Cerebellar nuclear complex (tissue), 1 donor: ENCODE measurements at places on chromosomes 12 and 14.
A peak's percentile ranks its signal among the peaks of the same experiment; 100 is the strongest.

- DNase-seq = no peak
Observed at GRCh38 chr12:50986966-50987737, 34.8 kb downstream of the HIGD1C start.

DNA sequence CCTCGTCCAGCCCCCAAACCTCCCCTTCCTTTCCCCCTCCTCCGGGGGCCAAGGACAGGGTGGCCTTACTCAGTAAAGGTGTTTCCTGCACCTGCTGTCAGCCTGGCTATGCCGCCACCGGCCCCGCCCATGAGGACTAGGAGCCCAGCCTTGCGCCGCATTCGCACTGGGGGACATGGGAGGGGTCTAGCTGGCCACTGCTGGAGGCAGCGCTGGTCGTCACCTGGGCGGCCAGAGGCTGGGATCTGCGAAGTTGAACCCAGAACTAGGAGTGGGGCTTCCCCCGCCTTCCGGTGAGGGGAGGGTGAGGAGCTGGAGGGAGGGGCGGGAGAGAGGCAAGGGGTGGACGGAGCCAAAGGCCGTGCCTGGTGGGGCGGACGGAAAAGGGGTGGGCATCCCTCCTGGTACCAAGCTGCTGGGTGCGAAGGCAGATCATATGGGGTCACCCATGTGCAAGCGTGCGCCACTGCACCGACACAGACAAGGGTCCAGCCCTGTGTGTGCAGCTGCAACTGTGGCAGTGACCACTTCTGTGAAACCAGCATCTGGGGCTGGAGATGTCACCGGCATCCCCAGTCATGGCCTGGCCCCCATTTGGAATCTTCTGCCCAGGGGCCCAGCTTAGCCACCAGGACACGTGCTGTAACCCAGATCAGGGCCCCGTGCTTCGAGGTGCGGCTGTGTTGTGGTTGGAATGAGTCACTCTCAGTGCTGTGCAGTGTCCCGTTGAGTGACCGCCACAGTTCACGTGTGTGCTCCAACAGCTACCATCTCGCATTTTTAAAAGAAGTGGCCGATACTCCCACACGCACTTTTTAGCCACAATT lies 8.5 kb downstream of the AMN start:
- no peak for DNase-seq

- DNase-seq = no peak
Observed at GRCh38 chr12:56596815-56597214, 33.3 kb downstream of the BAZ2A start.

DNA sequence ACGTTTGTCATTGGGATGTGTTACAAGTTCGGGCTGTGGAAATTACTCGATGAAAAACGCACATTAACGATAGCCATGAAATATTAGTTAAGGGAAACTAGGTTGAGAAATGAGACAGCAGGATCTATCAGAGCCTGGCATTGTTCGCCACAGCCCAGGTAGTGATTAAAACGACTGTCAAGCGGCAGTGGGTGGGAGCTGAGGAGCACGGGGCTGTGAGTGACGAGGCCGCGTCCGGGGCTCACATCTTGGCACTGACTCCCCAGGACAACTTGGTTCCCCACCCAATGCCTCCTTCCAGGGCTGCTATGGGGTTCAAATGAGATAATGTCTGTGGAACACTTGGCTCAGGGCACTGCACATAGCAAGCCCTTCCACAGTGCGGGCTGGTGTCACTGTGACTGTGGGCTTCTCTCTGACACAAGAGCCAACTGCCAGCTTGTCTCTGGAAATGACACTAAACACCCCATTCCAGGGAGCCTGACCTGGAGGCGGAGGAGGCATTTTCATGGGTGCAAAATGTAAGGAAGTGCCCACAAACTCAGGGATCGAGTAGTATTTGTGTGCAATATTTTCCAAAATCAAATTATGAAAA lies 19.3 kb downstream of the MMAB start:
- no peak for DNase-seq

- DNase-seq = no peak
Observed at GRCh38 chr12:24742378-24742777, 206.5 kb downstream of the BCAT1 start.

DNA sequence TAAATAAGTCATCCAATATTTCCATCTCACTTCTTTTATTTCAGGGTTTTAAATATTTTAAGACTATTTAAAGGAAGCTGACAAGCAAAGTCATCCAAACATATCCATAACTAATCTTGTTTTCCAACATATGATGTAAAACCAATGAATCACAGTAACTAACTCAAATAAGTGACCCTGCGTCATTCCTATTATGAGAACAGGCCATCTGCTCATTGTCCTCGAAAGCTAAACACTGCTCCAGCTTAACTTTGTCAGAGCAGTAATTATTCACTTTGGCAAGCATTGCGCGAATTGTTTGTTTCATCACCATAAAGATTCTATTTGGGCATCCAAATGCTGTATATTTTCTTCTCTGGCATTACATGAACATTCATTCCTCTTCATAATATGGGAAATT lies 99.1 kb downstream of the CAPZA3 start:
- no peak for DNase-seq

GRCh38 chr12:46521145-46521544 lies 148.6 kb upstream of the SLC38A2 start:
- DNase-seq = no peak

GRCh38 chr12:121064116-121064515 lies 25.1 kb upstream of the OASL start:
- DNase-seq = no peak

GRCh38 chr14:54446161-54446693 lies 5.1 kb upstream of the CNIH1 start:
- DNase-seq = no peak

GRCh38 chr12:105445649-105446048 lies 115.2 kb downstream of the C12orf75 start:
- DNase-seq = no peak

- no peak for DNase-seq
Observed at GRCh38 chr14:101359221-101360053, 201.9 kb upstream of the DIO3 start.

DNA sequence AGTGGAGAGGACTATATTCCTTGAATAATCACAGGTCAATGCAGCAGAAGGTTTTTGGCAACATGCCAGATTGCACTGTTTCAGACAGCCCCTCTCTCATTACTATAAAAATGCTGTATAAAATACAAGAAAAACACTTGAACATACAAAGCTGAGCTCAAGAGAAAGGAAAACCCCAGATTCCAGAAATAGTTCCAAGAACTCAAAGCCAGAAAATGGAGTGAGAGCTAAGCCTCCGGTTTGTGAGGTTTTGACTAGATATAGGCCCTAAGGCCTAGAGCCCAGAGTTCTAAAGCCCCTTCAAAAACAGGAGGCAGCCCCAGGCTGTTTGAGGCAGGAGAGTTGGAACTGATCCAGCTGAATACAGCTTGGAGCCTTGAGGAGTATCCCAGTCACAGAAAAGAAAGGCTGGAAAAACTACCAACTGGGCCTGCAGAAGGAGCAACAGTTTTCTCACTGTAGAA lies 29.4 kb upstream of the ACTN1 start:
- DNase-seq = no peak

GRCh38 chr14:103692871-103693270 lies 22.4 kb downstream of the XRCC3 start:
- no peak for DNase-seq

DNA sequence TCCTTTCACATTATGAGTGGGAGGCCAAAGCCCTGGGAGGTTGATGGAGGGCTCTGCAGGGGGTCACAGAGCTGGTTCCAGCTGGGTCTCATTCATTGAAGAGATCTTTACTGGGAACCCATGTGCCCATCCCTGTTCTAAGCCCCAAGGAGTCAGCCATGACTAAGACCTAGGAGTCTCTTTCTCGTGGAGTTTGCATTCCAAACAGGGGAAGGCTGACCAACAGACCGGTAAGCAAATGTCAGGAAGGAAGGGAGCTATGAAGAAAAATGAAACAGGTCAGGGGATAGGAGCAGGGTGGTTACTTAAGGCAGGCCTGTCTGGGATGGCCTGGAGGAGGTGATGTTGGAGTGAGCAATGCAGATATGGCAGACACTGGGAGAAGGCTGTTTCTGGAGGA lies 31.5 kb downstream of the SYNDIG1L start:
- no peak for DNase-seq

- peak; percentile 18 for DNase-seq
Observed at GRCh38 chr12:123971770-123972456, 718 bp downstream of the CCDC92 start.

DNA sequence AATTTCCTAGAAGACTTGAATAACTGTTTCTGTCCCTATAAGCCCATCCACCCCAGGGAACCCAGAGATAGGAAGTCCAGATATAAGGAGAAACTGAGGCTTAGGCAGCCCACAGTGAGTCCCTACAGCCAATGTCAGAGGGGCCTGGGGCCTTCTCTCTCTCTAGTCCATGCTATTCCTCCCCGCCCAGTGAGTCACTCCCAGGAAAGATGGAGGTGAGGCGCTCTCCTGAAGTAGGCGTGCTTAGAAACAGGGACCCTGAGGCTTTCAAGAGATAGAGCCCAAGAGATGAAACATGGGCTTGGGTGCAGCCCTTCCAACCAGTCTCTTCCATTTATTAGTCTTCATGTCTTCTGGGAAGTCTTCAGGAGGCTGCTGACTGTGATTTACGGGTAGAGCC lies 2.3 kb upstream of the SMUG1 start:
- DNase-seq = no peak

DNA sequence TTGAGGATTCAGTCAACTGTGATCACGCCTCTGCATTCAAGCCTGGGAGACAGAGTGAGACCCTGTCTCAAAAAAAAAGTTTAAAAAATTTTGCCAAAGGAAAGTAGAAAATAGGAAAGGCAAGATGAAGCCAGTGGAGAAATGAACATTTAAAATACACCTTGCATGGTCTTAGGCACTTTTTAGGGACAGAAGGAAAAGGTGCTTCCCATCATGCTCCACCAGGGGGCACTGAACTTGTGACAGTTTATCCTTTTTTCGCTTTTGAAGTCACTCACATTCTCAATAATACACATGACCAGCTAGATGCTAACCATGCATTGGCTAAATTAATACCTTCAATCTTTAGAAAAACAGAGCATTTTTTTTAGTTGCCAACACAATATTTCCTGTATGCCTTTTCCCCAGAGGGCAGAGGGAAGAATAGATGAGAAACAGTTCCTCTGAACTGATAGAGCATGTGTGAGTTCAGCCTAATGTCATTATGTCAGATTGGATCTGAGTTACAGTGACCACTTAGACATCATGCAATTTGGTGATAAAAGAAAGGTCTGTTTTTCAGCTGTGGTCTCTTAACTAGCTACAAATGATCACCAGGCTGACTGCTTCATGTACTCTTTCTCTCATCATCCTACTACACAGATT lies 221.8 kb upstream of the SSTR1 start:
- DNase-seq = no peak

DNA sequence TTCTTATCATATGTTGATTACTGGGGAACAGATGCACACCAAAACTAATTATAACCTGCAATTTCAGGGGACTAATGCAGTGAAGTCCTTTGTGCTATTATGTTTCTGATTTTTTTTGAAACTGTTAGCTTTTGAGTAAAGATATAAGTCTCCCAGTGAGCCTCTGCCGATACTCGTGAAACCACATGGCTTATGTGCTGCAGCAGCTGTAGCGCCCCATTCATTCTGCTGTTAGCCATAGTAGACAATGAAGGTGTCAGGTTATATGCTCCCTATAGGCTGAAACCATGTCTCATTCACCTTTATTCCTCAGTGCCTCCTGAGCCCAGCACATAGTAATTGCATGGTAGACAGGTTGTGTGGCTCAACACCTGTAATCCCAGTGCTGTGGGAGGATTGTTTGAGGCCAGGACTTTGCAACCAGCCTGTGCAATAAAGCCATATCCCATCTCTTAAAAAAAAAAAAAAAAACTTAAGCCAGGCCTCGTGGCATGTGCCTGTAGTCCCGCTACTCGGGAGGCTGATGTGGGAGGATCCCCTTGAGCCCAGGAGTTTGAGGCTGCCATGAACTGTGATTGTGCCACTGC lies 25.0 kb downstream of the GOLGA5 start:
- DNase-seq = no peak

DNA sequence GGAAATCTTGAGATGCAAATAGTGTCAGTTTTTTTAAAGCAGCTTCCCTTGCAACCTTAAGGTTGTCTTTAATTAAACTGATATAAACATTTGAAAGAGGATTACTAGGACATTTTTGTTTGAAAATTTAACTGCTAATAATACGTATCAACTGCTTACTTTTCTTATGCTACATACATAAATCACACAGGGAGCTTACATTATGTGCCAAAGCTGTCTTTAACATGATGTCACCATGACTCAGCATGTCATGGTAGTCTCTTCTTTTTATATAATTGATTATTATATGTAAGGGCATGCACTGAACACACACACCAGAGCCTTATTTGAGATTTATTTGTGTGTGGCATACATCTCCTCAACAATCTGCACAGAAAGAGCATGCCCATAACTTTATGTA lies 63.0 kb upstream of the PTHLH start:
- DNase-seq = no peak

GRCh38 chr12:95646781-95647190 lies 95.5 kb upstream of the USP44 start:
- DNase-seq = no peak

DNA sequence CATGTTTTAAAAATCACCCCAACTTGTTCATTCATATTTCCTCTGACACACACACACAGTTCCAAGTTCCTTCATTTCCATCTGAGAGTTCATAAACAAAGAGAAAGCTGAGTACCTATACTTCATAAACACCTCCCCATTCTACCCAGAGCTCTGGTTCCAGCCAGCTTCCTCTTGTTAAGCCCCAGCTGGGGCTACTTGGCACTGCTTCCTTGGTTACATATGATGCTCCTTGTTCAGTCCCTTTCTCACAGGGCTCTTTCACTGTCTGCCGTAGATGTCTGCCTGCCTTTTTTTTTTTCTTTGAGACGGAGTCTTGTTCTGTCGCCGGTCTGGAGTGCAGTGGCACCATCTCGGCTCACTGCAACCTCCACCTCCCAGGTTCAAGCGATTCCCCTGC lies 77.5 kb downstream of the COX16 start:
- DNase-seq = no peak

GRCh38 chr12:6850796-6851152 lies 312 bp downstream of the CDCA3 start:
- DNase-seq = no peak

DNA sequence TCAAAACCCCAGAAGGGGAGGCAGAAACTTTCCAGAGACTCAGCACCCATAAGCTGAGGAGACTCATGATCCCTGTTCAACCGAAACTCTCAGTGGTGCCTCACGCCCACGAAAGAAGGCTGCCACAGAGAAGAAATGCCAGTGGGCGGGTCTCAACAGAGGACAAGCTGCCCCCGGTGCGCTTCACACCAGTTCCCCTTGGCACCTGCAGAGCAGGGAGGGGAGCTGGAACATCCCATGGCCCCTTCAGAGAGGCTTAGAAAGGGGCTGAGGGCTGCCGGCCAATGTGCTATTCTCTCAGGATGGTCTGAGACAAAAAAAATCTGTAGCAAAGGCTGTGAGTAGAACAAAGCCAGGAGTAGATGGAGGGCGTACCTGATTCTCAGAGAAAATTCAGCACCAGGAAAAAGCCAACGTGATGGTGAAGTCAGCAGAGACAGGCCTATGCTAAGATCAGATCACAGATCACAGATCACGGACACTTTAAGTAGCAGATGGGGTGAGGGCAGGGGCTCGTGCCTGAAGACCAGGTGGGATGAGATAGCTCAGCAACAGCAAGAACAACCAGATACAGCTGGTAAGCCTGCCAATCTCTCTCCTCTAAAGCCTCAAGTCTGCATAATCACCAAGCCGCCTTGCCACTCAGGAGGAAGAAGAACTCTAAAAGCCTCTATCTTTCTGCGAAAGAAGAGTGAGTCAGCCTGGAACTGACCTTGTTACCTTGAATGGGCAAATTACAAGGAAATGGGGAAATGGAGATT lies 206.4 kb upstream of the GRIP1 start:
- DNase-seq = no peak
